ENCODE measurements at places on chromosomes 2 and 18. TPM values are rescaled to one million over a fixed set of nuclear protein-coding genes. Genes with fewer than 3 reads are reported as not detected.

Gene ZNF385B
- 9.2 TPM for polyA plus RNA-seq

Gene YES1
- 14.6 TPM for polyA plus RNA-seq

Gene HAAO
- 0.78 TPM for polyA plus RNA-seq

Gene LYG2
- polyA plus RNA-seq: 0.04 TPM

Gene REG1B
- not detected for polyA plus RNA-seq

Gene RNF152
- 0.97 TPM for polyA plus RNA-seq

Gene GULP1
- 10.0 TPM for polyA plus RNA-seq

Gene CPLX4
- polyA plus RNA-seq: not detected

Gene SERPINB7
- not detected for polyA plus RNA-seq

Gene MGAT4A
- 10.6 TPM for polyA plus RNA-seq

Gene ATP8B1
- polyA plus RNA-seq: 0.79 TPM

Gene CNGA3
- polyA plus RNA-seq: not detected

Gene CLEC4F
- polyA plus RNA-seq: 0.04 TPM

DNA sequence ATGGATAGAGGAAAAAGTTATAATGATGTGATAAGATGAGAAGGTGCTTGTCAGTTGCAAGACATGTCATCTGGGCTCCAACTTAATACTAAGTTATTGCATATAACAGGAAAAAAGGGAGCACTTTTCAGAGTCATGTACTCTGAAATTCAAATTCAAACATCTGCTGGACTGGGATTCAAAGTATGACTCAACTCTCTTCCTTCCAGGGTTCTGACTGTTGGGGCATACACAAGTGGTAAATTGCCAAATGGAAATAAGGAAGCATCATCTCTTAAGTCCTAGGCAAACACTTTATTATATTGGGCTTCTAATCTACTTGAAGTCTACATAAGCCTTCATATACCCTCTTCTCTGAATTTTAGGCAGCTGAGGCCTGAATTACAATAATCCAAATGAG is 44.9 kb downstream of the ZBTB14 start:
- DNase-seq: no peak

GRCh38 chr2:137051778-137052398 is 286.5 kb downstream of the THSD7B start:
- DNase-seq: no peak

GRCh38 chr2:11944311-11944710 is 197.9 kb downstream of the LPIN1 start:
- DNase-seq: no peak

- no peak for DNase-seq
Measured at GRCh38 chr18:1480309-1480708, 575.6 kb downstream of the ADCYAP1 start.

DNA sequence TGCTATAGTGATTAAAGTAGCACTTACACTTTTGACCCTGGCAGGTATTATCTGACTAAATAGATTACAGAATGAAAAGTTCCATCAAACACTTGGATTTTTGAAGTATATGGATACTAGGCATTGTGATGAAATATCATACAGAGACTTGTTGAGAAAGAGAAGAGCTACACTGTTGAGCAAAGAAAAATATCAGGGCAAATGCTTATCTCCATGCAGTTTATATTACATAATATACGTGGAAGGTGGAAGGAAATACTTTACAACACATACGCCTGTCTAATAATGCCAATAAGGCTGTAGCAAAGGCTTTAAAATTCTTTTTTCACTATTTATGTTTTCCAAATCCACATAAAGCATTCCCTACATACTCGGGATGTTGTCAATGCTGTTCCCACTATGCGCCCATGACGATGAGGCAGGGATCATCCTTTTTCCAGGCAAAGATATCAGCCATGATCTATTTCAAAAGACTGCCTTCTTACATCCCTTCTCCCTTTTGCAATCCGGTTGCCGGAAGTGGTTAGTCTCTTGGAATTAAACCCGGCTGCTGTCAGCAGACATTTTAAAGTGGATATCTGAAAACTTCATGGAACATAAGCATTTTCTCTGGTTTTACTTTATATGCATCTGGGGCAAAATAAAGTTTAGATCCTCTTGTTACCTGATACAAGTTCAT is 92.6 kb upstream of the ITGA4 start:
- DNase-seq: no peak

DNA sequence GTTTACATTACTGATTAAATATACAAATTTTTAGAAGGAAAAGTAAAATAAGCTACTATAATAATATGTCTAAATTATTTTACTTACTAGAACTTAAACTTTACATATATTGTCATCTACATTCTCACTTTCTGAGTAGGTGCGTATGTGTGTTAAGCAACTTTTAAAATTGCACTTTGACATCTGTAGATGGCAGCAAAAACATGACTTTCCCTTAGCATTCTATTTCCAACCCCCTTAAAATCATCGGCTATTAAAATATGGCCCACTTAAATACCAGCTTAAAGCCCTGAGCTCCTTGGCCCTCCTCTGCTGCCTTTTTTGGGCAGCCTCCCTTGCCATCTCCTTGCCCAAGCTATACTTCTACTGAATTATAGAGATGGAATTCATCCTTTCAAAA is 78.0 kb downstream of the UPP2 start:
- no peak for DNase-seq

DNA sequence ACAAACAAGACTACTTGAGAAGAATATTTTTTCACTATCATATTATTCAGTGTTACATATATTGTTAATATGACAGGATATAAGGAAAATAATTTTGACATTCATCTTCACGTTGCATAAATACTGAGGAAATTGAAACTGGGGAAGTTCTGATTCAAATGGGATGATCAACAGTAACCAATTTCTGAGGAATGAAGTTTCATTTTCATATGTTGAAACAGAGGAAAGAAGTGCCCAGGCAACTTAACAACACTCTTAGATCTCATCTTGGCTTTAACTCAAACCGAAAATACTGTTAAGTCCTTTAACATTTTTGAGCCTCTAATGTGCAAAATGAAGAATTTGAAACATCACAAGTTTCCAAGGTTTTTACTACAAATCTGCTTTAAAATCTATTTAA is 612.2 kb upstream of the VRK2 start:
- DNase-seq: no peak

GRCh38 chr2:171319164-171319810 is 114.5 kb downstream of the METTL8 start:
- no peak for DNase-seq

GRCh38 chr18:22034276-22034675 is 135.1 kb upstream of the GATA6 start:
- no peak for DNase-seq

DNA sequence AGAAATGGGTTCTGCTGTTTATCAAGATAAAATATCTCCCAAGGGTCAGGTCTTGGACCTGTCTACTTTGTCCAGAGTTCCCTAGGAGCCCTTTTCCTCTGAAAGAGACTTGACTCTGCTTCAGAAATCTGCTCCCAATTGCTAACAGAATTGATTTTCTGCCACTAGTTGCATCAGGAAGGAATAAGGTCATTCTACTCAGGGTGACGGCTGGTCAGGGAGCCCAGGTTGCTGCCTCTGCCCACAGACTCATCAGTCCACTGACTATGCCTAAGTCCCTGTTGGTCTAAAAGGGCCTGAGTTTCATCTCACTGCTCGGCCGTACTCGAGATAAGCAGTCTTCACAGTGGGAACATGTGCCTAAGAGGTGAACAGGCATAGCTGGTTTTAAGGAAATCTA is 61.2 kb downstream of the EVA1A start:
- DNase-seq: no peak

DNA sequence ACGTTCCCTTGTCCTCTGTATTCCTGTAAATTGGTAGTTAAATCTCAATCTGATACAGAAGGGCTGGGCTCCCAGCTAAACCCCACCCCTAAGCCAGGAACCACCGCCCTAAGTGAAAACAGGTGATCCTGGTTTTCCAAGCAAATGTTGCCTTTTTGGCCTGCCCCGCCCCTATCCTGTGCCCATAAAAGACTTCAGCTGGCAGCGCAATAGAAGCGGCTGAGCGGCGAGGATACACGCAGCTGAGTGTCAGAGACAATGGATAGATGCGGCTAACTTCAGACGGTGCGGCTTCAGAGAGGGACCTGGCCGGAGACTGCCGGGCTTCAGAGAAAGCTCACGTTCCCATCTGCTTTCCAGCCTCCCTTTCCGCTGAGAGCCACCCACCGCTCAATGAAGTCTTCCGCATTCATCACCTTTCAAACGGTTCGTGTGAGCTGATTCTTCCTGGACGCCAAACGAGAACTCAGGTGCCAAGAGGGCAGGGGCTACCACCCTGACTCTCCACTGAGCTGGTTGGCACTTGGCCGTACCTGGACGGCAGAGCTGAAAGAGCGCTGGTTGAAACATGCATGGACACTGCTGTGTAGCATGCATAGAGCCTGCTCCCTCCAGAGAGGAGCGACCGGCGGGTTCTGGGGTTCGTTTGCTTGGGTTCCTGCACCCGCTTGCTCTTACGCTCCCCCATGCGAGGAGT is 49.5 kb upstream of the POLE4 start:
- no peak for DNase-seq

GRCh38 chr2:180291552-180292421 is 284.7 kb upstream of the CWC22 start:
- DNase-seq: no peak

- no peak for DNase-seq
Measured at GRCh38 chr2:62672601-62673000, 32.9 kb upstream of the EHBP1 start.

DNA sequence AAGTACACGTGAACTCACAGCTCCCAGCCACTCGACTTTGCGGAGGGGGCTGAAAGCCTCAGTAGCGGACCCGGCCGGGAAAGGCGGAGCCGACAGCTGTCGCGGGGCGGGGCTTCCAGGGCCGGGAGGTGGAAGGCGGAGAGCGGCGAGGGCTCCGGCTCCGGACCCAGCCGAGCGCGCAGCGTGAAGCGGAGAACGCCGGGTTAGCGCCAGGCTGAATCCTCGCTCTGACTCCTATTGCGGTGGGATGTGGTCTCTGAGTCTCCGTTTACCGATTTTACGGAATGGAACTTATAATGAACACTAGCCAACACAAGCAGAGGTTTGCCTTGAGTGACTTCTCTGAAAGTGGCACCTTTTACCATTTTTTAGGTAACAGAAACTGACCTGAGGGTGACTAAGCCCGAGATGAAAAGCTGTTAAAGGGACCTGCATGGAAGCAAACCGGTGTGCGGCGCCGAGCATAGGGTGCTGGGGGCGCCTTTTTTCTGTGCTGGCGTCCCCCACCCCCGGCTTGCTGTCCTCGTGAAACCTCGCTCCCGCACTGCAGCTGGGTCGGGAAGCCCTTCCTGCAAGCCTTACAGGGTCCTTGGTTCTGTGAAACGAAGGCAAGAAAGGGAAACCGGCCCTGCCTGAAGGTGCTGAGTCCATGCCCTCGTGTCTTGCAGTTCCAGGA is 72.9 kb downstream of the EN1 start:
- peak; percentile 77 for DNase-seq

DNA sequence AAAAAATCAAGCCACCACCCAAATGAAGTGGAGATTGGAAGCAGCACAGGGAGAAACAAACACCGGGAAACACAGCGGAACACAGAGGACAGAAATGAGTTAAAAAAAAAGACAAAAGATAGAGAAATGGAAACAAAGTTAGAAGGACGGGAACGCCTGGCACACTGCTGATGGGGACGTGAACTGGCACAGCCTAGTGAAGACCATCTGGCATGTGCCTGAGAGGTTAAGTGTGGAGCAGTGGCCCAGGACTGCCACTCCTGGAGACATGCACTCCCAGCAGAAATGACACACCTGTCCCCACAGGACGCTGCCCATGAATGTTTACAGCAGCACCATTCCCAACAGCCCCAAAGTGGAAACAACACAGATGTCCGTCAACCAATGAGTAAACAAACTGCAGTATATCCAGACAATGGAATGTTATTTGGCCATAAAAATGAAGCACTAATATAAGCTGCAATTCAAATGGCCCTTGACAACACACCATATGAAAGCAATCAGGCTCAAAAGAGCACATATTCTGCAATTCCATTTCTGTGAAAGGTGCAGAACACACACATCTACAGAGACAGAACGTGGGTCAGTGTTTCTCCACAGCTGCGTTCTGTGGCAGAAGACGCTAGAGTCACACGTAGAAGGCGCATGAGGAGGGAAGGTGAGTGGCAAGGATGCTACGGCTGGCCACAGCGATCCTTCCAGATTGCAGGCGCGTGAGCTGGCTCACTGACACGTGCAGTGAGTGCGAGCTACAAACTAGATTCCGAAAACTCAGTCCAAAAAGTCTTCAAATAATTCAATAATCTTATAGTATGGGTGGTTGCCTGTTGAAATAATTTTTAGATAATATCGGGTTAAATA is 24.6 kb downstream of the THAP4 start:
- no peak for DNase-seq

- no peak for DNase-seq
Measured at GRCh38 chr18:51442012-51442411, 244.5 kb upstream of the MEX3C start.

- no peak for DNase-seq
Measured at GRCh38 chr18:3704556-3705344, 254.8 kb downstream of the TGIF1 start.
